Fibroblast of pulmonary artery (primary cell): ENCODE measurements at places on chromosomes 2 and 18.
A peak's percentile ranks its signal among the peaks of the same experiment; 100 is the strongest.

- DNase-seq: peak; percentile 11
Observed at GRCh38 chr2:10940596-10940995, 28.9 kb downstream of the KCNF1 start.

DNA sequence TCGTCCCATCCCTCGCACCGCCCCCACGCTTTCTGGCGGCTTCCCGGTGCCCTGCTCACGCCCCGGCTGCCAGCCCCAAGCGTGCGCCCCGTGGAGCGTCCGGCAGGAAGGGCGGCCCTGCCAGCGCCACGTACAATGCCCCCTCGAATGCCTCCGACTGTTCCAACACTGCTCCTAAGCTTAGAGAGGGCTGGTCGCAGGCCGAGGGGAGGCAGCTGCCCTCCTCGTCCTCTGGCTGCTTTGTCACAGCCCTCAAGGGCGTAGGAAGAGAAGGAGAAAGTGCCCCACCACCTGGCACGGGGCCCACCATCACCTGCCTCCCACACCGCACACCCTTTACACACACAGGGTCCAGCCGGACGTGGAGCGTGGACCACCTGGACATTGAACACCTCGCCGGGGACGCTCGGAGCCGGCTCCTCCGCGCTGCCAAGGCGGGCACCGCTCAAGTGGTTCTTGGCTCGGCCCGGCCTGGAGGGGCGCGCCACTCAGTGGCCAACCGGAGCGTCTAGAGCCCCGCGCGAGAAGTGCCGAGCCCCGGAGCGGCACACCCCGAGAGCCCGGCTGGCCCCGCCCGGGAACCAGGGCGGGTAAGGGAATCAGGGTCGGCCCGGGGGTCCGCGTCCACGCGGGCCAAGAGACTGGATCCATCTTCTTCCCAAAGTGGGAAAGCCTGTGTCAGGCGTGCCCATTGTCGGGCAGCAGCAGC lies 830 bp downstream of the DNER start:
- no peak for DNase-seq

GRCh38 chr18:40911041-40911440 lies 1044.0 kb upstream of the PIK3C3 start:
- no peak for DNase-seq

DNA sequence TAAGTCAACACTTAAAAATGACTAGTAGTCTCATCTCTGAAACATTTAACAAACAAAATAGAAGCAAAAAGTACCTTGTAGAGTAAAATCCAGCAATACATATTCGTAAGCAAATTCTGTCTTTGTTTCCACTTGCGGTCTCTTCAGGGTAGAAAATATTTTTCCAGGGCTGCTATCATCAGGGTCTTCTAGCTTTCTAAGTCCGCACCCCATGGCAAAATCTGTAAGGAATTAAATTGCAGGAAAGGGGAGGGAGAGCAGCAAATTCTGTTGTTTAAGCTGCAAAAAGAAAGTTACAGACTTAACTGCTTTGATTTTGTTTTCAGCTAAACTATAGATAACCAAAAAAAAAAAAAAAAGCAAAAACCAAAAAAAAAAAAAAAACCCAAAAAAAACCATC lies at the start of gene RFTN2:
Gene RFTN2 (minus strand): TSS at position 342 of the 400 bp plus-strand sequence. CDS start 129 bp downstream, at position 213.
- peak; percentile 34 for DNase-seq

DNA sequence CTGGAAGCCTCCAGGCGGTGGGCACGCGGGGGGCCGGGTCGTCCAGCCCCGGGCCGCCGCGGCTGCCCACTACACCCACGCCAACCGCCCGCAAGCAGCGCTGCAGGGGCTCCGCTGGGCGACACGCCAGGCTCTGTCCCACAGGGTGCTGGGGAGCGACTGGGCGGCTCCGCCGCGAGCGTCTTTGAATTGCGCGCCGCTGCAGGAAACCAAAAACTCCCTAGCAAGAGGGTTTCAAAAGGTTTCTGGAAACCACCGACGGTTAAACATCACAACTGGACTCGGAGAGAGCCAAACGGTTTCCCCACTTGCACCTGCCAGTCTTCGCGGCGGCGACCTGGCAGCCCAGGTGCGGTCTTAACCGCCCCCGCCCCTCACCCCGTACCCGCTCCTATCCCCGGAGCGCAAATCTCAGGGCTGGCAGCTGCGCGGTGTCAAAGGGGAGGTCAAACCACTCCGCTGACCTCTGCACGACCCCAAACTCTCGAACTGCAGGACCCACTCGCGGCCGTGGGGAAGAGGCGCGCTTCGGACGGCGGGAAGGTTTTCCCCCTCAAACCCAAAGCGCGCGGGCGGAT lies 1.0 kb downstream of the CXCR4 start:
- DNase-seq: no peak

DNA sequence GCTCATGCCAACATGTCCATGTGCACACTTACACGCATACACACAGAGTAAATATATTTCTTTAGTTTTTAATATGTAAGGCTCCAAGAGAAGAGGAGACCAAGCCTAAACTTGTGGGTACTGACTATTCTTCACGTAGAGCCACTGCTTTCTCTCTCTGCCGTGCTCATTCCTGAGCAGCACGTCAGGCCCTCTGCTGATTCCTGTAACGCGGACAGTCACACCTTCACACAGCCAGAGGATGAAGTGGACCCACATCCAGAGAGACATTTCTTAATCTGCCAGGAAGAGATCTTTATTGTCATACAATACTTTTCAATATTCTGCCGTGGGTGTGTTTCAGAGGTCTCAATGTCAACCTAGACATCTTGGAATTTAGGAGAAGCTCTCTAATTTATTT lies 560.7 kb downstream of the STK39 start:
- no peak for DNase-seq

DNA sequence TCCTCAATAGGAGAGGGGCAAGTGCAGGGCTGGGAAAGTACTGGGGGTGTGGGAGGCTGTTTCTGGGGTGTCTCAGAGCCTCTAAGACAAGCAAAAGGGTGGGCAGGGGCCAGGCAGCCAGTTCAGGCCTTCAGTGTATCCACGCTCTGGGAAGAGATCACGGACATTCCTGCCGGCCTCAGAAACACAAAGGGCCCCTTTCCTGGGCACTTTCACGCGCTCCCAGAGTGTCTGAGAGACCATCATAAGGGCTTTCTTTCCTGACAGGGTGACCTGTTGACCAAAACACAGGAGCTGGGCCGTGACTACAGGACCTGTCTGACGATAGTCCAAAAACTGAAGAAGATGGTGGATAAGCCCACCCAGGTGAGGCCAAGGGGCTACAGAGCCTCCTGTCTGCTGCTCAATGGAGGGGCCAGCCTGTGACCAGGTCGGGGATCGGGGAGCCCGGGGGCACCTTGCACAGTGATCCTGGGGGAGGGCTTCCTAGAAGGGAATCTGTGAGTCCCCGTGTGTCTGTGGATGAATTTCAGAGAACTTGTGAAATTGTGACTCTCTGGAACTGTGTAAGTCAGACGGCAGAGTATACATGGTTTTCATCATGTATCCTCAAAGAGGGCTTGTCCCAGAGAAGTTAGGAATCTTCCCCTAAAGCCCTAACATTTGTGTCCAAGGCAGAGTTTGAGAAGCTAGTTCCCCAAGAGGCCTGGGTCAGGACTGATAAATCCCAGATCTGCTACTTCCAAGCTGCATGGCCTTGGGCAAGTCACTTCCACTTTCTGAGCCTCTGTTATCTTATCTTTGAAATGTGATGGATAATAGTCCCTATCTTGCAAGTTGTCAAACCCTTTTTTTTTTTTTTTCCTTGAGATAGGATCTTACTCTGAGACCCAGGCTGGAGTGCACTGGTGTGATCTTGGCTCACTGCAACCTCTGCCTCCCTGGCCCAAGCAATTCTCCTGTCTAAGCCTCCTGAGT lies 1.8 kb downstream of the GNLY start:
- no peak for DNase-seq

DNA sequence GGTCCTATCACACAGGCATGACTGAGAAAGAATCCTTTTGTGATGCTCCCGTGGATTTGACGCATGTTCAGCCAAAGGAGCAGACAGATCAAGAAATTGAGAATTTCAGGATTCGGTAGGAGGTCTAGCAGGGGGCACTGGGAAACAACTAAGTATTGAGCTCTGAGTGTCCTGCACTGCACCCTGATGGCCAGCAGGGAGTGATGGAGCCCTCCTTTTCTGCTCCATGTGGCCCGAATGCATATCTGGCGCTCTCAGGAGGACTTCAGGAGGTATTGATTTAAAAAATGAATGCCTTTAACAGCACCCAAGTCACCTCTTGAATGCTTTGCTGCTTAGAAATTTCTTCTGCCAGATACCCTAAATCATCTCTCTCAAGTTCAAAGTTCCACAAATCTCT lies 58.0 kb downstream of the ZNF519 start:
- no peak for DNase-seq

- peak; percentile 80 for DNase-seq
Observed at GRCh38 chr2:58448065-58448507, 207.0 kb upstream of the FANCL start.

- no peak for DNase-seq
Observed at GRCh38 chr18:55688030-55688429, 100.0 kb upstream of the TCF4 start.
